ENCODE measurements at places on chromosomes 12 and 14. TPM values are rescaled to one million over a fixed set of nuclear protein-coding genes. Genes with fewer than 3 reads are reported as not detected.
A peak's percentile ranks its signal among the peaks of the same experiment; 100 is the strongest.

- peak; percentile 43 for ATAC-seq
These were observed 5.8 kb downstream of the MARK3 start for GRCh38 chr14:103391048-103391447.

DNA sequence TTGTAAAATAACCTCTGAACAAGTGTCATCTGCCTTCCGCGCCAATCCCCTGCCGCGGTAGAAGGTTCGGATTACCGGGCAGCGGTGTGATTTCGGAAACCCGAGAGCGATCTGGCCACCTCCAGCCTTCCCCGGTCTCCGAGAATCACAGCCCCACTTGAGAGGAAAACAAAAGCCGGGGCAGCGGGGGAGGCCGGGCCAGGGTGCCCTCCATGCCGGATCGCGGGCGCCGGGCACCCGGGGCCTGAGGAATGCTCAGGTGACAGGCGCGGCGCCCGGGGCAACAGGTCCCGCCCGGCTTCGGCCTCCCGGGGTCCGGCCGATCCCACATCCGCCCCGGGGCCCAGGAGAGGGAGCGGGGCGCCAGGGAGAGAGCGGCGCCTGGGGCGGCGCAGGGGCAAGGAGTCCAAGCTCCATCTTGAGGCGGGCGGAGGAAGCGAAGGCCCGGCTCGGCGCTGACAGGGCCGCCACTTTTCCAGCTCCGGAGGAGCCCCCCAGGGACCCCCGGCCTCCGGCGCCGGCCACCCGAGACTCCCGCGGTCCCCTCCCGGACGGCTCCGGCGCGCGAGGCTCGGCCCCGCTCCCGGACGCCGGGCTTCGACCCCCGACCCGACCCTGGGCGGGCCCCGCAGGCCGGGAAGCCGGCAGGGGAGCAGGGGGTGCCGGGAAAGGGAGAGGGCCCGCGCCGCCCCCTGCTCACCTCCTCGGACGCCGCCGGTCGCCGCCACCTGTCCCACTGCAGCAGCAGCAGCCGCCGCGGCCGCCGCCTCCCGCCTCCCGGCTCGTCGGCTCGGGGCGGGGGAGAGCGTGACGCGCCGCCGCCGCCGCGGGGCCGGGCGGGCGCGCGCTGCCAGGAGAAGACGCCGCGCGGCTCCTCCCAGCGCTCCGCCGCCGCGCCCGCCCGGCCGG is at the start of gene CLIP1:
Gene CLIP1 (minus strand): TSS at position 849 of the 909 bp plus-strand sequence. CDS start 42,217 bp downstream, outside the sequence.
- ATAC-seq = peak; percentile 80

PSMA6 gene
- total RNA-seq = 386 TPM

SAMD15 gene
- 0.22 TPM for total RNA-seq

TCL1A gene
- not detected for total RNA-seq

BATF gene
- total RNA-seq = 211 TPM
